Thymus (tissue), 14 donors: ENCODE measurements at places on chromosomes 2 and 18.

DNA sequence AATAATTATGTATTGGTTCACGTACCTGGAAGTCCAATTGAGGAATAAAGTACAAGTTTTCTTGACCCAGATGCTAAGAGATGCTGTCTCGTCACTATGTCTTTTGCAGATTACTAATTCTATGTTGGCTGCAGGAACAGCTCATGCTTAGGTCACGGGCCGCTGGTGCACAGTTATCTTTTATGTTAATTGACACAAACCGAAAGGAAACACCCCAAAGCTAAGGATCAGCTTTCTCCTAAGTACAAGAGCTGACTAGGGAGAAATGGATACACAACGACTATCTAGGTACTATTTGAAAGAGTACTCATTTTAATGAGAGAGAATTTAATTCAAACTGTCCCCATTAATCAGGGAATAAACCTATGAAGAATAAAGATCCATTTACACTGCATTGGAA is 217.7 kb upstream of the SLC35G4 start:
- no peak for DNase-seq

GRCh38 chr2:8682719-8683667 is 1.1 kb downstream of the ID2 start:
- DNase-seq: peak; percentile 59

DNA sequence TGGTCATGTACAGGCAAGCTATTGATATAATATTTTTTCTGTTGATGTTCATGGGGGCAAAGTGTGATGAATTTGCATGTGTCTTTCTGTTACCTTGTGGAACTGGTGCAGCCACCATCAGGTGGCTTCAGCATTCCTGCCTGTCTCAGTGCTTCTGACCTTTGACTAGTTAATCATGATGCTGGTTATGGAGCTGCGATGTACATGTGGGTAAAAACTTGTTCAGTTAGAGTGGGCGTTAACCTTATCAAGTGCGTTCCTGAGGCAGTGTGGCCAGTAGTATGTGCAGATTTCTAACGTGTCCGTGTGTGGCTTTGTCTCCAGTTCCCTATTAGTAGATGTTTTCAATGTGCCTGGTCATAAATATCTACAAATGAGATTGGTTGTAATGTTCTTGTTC is 127.4 kb upstream of the ZSWIM2 start:
- DNase-seq: no peak

- DNase-seq: no peak
Measured at GRCh38 chr2:239964399-239965185, 60.5 kb downstream of the NDUFA10 start.

GRCh38 chr2:164565359-164565758 is 55.9 kb downstream of the GRB14 start:
- DNase-seq: no peak
